ENCODE measurements at places on chromosomes 5 and 9.

DNA sequence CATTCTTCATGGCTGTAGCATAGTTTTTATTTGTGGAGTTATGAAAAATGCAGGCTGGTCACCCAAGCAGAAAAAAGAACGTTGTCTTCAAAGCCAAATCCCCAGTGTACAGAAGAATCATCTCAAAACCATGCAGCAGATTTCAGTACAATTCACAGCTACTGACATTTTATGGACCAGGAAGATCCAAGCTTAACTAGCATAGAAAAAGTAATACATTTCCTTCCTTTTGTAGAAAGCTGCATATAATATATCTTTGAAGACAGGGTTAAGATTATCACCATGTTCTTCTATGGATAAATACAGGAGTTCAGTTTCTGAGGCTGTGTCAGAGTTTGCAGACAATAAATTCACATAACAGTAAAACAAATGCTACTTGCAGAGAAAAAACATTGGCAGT lies 1054.8 kb upstream of the C9orf72 start:
- no peak for DNase-seq

DNA sequence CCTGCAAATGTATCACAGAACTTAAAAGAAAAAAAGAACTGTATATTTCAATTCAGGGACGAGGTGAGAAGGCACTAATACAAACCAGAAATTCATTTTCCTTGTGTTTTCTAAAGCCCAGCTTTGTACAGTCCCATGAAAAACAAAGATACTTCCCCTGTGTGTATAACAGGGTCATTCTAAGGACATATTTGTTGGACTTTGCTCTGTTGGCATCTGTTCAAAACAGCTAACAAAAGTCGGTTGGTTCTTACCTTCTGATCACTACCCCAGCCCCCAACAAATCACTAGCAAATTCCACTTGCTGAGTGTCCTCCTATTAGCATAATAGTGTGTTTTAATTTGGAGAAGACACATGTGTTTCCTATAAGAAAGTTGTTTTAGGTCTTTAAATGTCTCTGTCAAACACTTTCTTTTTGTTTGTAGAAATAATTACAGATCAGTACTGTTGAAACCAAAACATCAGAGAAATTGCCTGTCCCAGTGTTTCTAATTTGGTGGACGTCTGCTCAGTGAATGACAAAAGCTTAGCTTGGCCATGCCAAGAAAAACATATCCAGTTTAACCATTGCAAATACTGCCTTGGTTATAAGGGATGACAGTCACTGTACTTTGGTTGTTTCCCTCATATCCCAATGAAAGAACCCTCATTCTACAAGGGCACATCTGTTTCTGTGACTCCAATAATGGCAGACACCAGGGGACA lies 480.5 kb downstream of the EBF1 start:
- DNase-seq = no peak

DNA sequence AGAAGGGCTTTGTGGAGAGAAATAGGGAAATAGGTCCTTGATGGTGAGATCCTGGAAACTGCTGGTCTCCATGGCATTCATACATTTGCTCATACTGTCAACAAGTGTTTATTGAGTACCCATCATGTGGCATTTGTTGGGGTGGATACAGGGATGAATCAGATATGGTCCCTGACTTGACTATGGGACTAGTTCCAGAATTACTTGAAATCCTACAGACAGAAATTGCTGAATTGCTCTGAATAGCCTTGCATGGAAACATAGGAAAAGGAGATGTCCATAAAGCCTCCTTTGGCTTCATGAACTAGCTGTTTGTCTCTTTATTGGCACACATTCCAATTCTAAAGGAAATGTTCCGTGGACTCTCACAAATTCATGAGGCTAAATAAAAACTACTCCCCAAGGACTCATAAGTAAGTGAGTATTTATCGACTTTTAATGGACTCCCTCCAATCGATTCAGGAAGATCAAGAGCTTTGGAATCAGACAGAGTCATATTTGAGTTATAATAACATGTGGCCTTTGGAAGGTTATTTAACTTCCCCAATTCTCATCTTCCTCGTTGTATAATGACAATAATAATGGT lies 122.4 kb upstream of the C6 start:
- no peak for DNase-seq

GRCh38 chr9:4489562-4489918 lies 728 bp upstream of the SLC1A1 start:
- no peak for DNase-seq

- DNase-seq = no peak
Observed at GRCh38 chr5:29134418-29134817, 2059.1 kb upstream of the CDH6 start.

DNA sequence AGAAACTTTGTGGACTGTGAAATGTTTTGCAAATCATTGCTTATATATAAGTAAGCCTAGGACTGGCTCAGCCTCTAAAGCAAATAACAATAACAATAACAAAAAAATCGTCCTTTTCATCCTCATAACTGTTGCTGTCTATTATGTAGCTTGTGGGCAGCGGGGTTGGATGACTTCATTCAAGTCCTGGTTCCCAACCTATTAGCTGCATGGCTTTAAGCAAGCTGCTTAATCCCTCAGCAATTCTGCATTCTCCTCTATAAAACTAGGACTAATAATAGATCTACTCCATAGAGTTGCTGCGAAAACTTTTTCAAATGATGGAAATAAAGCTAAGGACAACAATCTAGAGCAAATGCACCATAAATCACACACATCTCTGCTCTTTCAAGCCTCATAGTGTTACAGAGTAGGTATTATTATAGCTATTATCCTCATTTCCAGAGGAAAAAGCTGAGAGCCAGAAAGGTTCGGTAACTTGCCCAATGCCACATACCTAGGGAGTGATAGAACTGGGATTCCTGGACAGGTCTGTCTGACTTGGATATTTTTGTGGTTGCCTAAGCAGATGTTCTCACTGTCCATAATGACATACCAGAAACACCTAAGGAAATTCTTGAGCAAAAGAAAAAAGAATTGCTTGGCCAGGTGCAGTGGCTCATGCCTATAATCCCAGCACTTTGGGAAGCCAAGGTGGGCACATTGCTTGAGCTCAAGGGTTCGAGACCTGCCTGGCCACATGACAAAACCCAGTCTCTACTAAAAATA lies 98.8 kb upstream of the ADRA1B start:
- DNase-seq = no peak

DNA sequence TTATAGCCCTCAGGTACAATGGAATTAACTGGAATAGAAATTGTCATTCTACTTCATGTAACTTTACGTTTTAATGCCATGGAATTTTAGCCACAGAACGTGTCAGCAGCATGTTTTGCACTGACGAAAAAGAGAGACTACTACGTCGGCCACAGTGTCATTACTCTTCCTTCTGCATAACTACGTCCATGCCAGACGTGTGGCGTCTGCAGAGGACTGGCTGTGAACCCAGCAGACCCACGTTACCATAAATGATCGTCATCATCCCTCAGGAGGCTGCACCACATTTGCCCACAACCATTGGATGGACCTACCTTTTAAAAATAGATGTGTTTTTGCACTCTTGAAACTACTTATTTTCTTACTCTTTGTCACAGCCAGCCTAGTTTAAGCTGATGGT lies 63.8 kb upstream of the ATG10 start:
- no peak for DNase-seq

GRCh38 chr5:60701321-60701968 lies 1.5 kb upstream of the DEPDC1B start:
- DNase-seq = no peak

DNA sequence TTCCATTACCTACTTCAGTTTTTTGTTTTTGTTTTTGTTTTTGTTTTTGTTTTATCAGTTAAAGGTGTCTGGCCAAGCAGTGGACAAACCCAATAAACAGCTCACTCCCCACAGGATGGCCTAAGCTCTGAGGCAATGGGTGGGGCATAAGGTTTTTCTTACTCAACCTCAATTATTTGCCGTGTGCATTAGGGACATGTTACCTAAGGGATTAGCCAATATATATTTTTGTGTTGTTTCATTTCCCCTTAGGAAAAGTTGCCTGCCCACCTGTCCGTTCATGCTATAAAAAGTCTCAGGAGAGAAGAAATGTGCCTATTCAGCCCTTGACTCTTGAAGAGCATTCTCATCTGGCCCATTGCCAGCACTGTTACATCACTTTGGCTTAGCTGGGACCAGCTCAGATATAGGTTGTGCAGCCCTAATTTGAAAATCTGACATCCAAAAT lies 7.3 kb downstream of the SH3RF2 start:
- no peak for DNase-seq

DNA sequence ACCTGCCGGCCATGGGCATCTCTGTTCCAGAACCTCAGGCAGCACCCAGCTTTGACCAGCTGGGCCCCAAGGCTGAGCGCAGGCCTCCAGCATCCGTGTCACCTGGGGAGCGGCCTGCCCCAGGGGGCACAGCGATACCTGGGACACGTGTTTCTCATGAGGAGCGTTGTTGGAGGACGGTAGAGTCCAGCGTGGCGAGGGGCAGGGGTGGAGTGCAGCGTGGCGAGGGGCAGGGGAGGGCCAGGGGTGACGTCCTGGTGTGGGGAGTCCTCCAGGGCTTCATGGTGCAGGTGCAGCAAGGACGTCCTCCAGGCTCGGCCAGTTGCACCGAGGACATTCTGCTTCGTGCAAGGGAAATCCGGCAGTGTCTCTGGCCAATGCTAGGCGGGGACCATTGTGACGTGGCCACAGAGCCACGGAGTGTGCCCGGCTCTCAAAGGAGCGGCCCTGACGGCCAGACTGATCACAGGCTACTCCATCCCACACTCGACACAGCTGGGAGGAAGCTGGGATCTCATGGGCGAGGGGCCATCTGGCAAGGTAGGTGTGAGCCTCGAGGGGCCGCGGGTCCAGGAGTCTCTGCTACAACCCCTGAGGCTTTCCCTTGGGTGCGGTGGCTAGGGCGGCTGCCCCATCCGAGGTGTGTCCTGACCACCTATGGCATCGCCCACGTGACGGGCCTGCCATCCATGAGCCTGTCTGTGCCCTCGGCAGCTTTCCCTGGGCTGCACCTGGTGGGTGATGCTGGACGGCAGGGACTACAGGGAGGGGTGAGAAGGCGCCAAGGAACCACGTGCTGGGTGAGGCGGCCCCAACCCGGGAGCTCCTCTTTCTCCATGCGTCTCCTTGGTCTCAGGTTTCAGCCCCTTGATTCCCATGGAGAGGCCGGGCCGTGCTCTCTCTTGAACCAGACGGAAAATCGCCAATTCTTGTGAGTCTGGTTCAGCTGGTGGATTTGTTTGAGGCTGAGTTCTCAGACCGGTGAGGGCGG lies 33.8 kb downstream of the SLC9A3 start:
- no peak for DNase-seq

All from activated CD4-positive, alpha-beta T cell treated with anti-CD3 and anti-CD28 coated beads, Interleukin-2, Interleukin-4, amounts not matched to agents 100 ng/mL and 50 ng/mL, durations not matched to agents 16 hours and 8 hours (primary cell).